OCI-M1 (cell line): ENCODE measurements at places on chromosomes 11 and 22.

GRCh38 chr11:2314525-2315394, 12.9 kb downstream of the TSPAN32 start:
- peak; percentile 53 for DNase-seq

GRCh38 chr22:32827049-32827602, 25.6 kb downstream of the TIMP3 start:
- no peak for DNase-seq

- no peak for DNase-seq
These were observed 126.0 kb downstream of the SYN3 start for GRCh38 chr22:32932176-32932575.

GRCh38 chr11:65417702-65418430, 4.7 kb upstream of the NEAT1 start:
- no peak for DNase-seq

GRCh38 chr22:35489239-35489638, 51.4 kb upstream of the RASD2 start:
- DNase-seq = no peak

DNA sequence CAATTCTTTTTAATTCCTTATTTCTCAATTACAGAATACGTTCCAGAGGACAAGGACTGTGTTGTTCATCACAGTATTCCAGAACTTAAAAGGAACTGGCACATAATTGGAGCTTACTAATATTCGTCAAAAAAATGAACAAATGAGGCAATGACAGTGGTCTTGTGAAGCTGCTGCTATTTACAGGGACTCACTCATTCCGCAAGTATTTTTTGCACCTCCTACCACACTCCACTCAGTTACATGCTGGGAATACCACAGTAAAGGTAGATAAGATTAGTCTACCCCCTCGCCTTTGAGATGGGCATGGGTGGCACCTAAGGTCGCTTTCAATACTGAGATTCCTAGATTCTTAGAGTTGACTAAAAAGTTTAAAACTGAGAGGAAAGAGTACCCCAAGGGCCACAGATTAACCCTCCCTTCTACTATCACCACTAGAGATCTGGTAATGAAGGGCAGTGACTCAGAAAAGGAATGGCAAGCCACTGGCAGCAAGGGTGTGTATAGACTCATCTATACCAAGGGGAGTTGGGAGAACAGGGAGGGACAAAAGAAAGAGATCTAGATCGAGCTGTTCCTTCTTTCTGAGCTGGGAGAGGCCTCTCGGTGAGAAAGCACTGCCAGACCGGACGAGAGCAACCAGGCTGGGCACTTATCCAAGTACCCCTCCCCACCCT, 85.0 kb downstream of the RPL27A start:
- peak; percentile 9 for DNase-seq

GRCh38 chr11:15775015-15775541, 581.3 kb downstream of the SOX6 start:
- peak; percentile 6 for DNase-seq

DNA sequence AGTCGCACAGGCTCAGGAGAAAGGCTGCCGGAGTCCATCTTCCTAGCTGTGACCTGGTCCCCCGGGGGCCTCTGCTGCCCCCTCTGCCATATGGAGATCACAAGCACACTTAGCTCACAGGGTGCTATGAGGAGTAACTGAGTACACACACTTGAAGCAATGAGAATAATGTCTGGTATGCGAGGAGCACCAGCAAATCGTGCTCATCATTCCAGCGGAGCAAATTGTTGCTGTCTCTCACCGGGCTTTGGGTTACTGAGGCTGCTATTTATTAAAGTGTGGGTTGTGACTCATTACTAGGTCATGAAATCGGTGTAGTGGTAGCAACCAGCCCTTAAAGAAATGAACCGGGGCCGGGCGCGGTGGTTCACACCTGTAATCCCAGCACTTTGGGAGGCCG, 48.1 kb upstream of the EIF3D start:
- no peak for DNase-seq

- DNase-seq = peak; percentile 97
These were observed 155.7 kb downstream of the ATG16L2 start for GRCh38 chr11:72969894-72970335.

DNA sequence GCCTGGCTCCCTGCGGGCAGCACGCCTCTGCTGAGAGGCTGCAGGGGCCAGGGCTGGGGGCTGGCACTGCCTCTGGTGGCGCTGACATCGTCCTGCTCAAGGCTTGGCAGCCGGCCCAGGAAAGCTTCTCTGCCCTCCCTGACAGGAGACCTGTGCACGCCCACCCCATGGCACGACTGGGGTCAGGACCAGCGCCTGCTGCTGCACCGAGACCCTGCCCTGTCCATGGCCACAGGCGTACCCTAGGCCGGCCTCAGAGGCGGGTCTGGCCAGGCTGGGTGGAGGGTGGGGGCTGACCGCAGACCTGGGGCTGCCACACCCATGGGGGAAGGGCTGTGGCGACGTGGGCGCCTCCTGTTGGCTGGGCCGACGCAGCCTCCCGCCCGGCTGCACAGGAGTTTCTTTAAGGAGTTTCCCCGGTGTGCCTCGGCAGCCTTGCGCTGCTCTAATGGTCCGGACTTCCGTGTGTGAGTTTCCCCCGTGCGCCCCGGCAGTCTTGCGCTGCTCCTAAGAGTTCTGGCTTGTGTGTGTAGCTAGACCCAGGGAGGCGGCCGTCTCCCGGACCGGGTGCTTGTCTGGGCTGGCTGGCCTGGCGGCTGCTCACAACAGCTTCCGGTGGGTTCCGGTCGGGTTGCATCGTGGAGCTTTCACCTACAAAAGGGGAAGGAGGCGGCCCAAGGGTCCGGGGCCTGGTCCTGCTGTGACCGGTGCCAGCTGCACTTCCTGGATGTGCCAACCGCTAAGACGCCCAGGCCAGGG, 4.6 kb downstream of the TRABD start:
- peak; percentile 92 for DNase-seq

DNA sequence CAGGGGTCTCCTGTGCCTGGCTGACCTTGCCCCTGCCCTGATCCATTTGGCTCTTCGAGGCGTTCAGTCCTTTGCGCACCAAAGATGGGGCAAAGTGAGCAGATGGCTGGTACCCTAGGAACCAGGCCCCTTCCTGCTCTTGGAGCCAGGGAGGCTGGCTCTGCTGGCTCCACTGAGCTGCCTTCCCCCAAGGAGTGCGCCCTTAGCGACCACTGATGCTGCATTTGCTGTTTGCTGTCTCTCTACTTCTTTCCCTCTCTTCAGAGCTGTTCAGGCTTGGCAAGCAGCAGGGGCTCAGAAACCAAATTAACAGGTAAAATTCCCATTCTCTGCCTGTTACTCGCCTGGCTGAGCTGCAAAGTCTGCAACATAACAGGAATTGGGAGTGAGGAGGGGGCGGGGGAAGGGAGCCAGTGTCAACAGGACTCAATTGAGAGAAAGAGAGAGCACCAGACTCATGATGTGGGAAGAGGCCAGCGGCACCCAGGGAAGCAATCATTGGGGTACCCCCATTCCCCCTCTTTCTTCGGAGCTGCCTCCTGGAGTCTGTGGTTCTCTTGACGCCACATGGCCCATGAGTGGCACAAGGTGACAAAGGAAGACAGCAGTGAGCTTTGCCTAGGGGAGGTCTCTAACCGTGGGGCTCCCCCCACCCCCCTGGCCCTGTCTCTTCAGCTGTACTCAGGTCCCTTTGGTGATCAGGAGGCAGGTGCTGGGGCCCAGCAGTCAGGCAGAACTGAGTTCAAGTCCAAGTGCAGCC, 102.3 kb downstream of the TP53I11 start:
- no peak for DNase-seq

DNA sequence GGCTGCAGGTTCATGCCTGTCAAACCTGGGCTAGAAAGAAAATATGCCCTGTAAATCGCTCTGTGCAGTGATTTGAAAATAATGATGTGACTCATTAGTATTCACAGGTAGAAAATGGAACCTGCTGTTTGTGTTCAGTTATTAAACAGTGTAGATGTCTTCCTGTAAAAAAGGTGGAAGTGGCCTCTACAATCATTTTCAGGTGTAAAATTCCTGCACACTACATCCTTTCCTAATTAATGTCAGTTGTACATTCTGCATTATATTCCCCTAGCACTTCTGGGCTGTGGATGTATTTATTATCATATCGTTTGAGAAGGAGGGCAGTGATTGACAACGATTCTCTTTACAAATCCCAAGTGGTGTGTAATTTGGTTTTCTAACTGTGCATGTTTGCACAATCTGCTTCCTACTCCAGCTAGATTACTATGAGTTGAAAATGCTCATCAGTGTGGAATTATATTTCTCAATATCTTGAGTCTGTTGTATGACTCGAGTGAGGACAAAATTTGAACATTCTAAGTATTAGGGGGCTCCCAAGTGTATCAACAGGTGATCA, 454.0 kb upstream of the DDI1 start:
- DNase-seq = no peak

GRCh38 chr11:71066311-71066710, 186.1 kb downstream of the SHANK2 start:
- no peak for DNase-seq

DNA sequence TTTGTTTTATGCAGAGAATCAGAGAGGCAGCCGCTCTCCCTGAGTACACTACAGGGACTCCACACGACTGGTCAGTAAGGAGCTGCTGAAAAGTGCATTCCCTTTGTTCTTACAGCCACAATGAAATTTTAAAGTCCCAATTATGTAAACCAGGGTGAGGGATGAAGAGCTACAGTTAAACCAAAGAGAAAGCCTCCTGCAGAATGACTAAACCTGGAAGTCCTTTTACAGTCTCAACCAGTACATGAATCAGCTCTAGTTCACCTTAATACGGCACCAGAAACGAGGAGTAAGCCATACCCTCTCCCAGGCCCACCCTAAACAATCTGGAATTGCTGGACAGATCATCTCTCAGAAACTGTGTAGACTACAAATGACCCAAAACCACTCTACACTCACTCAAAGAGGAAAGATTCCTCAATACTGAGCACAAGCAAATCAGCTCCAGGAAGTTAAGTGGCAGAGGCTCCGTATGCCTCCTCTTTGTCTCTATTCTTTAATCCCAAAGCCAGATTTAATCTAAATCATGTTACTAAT, 113.1 kb downstream of the RBFOX2 start:
- no peak for DNase-seq

- DNase-seq = no peak
These were observed 41.1 kb downstream of the RBFOX2 start for GRCh38 chr22:35987487-35987886.

DNA sequence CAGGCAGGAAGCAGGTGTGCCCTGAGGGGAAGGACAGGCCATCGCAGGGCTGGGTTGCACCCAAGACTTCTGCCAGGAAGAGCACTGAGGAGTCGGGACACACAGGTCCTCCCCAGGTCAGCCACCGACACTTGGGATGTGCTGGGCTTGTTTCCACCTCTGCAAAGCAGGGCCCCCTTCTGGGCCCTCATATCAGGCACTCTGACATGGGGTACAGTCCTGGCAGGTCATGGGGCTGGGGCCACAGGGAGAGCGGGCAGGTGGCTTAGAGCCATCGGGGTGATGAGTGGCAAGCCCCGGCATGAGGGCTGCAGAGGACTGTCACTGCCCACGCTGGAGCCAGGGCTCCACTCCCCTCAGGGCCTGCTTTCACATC, 7.9 kb upstream of the ADORA2A start:
- DNase-seq = no peak

DNA sequence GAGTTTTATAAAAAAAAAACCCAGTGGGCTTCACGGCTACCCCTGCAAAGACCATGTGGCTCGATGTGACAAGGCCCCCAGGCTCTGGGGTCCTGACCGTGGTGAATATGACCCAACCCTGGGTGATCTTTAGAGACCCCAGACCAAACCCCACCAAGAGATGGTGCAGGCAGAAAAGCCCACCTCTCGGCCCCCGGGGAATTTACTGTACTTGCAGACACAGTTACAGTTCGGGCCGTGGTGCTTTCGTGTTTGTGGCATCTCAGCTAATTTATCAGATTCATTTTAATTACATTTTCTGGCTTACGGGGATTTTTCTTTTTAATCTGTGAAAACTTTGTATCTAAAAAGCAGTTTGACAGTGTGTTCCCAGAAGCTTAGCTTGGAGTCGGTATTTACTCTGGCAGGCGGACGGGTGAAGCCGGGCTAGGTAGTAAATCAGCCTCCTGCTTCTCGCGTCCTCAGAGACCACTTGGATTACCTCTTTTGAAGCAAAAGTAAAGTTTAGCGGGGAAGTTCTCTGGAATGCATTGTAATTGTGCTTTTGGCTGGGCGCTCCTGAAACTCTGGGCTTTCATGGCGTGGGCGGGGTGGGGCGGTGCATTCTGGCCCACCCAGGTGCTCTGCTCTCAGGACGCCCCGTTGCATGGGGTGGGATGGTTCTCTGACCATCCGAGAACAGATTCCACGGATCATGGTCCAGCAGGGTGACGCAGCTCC, 25.3 kb downstream of the ANO1 start:
- DNase-seq = no peak

- DNase-seq = no peak
These were observed 73.1 kb upstream of the BARX2 start for GRCh38 chr11:129302386-129303101.

GRCh38 chr22:30273711-30274436, 7.2 kb upstream of the OSM start:
- no peak for DNase-seq

DNA sequence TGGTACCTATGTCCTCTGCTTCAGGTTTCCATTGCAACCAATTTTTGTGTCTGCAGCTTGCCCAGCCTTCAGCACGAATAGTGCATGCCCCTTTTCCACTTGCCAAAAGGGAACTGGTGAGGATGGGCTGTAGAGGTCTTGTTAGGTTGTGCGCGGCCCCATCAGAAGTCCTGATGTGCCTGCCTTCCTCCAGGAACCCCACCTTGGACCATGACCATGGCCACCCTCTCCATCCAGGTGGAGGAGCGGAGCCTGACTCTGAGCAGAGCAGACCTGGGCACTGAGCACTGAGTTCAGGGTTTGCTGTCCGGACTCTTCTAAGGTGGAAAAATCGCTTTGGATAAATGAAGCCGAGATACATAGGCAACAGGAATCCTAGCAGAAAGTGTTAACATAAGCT, 6.9 kb downstream of the GLB1L2 start:
- DNase-seq = no peak

DNA sequence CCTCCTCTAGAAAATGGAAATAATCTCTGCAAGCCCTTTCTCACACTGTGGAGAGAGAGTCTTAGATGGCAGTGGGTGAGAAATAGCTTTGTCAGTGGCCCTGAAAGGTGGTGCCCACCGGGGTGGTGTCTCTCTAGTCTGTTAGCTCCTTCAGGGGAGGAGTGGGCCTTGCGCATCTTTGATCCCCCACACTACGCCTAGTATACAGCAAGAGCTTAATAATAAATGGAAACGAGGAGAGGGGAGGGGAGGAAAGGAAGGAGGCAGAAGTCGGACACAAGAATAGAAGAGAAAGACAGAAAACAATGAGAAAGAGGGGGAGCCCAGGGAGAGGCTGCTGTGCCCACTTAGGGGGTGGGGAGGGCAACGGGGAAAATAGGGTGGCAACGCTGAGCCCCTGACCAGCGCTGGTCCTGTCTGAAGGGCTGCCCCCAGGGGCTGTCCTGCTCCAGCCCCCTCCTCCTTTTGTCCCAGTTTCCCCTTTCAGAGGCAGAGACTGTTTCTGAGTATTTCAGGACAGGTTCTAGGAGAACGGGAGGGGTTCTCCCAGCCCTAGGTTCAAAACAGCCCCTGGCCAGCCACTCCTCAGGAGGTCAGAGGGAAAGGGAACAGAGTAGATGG, 1.2 kb downstream of the ARRB1 start:
- no peak for DNase-seq

GRCh38 chr11:58497951-58498350, 10.0 kb downstream of the OR5B21 start:
- DNase-seq = no peak

GRCh38 chr11:117020869-117021564, 77.2 kb downstream of the SIK3 start:
- DNase-seq = peak; percentile 27
